ENCODE measurements at places on chromosomes 3 and 15.

GRCh38 chr15:44319385-44319784 is 30.9 kb downstream of the GOLM2 start:
- H3K4me3 ChIP-seq = no peak overlapping the region
- H3K36me3 ChIP-seq = no peaks in the 10 kb centered on the region
- H3K4me1 ChIP-seq = no peaks in the 10 kb centered on the region
- H3K27me3 ChIP-seq = no peaks in the 10 kb centered on the region

DNA sequence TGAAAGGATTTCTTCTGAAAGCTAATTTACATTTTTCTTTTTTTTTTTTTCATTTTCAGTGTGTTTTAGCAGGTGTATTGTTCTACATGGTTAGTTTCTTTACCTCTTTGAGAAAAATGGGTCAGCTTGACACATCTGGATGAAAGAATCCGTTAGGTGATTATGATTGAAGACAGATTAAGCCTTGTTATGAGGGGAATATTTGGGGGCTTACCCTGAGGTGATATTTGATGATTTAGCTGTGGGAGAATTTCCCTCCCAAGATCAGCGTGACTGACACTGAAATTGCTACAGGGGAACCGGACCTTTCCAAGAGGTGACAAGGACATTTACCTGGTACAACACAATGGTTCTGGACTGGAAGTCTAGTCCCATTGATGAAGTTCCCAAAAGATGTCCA is 147.5 kb downstream of the NFKBIZ start:
- DNase-seq = no peak
- H3K4me1 ChIP-seq = no peaks in the 10 kb centered on the region
- no peaks in the 10 kb centered on the region for H3K27me3 ChIP-seq
- no peaks in the 10 kb centered on the region for H3K36me3 ChIP-seq
- no peak overlapping the region for H3K4me3 ChIP-seq

- H3K4me3 ChIP-seq = no peak overlapping the region
- peak; percentile 58 for DNase-seq
- H3K27me3 ChIP-seq = no peaks in the 10 kb centered on the region
- H3K36me3 ChIP-seq = no peaks in the 10 kb centered on the region
- H3K27ac ChIP-seq = no peak overlapping the region
Observed at GRCh38 chr3:42652611-42653302, 740 bp upstream of the ZBTB47 start.

- no peak overlapping the region for H3K4me3 ChIP-seq
- no peaks in the 10 kb centered on the region for H3K27me3 ChIP-seq
- DNase-seq = no peak
- H3K4me1 ChIP-seq = no peaks in the 10 kb centered on the region
Observed at GRCh38 chr3:60992395-60992794, 258.9 kb downstream of the FHIT start.

- DNase-seq = no peak
- H3K4me1 ChIP-seq = no peaks in the 10 kb centered on the region
- H3K27ac ChIP-seq = no peak overlapping the region
- no peaks in the 10 kb centered on the region for H3K36me3 ChIP-seq
Observed at GRCh38 chr3:36677331-36678007, 86.9 kb downstream of the DCLK3 start.

GRCh38 chr15:91456251-91456718 is 356.2 kb downstream of the SV2B start:
- H3K27me3 ChIP-seq = no peaks in the 10 kb centered on the region
- H3K36me3 ChIP-seq = no peaks in the 10 kb centered on the region
- no peak overlapping the region for H3K4me3 ChIP-seq
- no peak overlapping the region for H3K27ac ChIP-seq

GRCh38 chr3:159657176-159657575 is 331.5 kb upstream of the IL12A start:
- no peak for DNase-seq
- no peaks in the 10 kb centered on the region for H3K4me1 ChIP-seq
- H3K27me3 ChIP-seq = no peaks in the 10 kb centered on the region
- H3K36me3 ChIP-seq = no peaks in the 10 kb centered on the region

- no peaks in the 10 kb centered on the region for H3K36me3 ChIP-seq
- no peaks in the 10 kb centered on the region for H3K4me1 ChIP-seq
- no peak for DNase-seq
- no peaks in the 10 kb centered on the region for H3K27me3 ChIP-seq
- no peak overlapping the region for H3K4me3 ChIP-seq
Observed at GRCh38 chr3:37114251-37115145, 59.9 kb downstream of the LRRFIP2 start.

- no peaks in the 10 kb centered on the region for H3K36me3 ChIP-seq
- H3K4me1 ChIP-seq = peaks cover 5% of the 10 kb centered on the region
- H3K27ac ChIP-seq = no peak overlapping the region
- H3K4me3 ChIP-seq = peak overlapping the region; percentile 10
- no peaks in the 10 kb centered on the region for H3K27me3 ChIP-seq
Observed at GRCh38 chr3:101252945-101253344, 67.4 kb downstream of the IMPG2 start.

DNA sequence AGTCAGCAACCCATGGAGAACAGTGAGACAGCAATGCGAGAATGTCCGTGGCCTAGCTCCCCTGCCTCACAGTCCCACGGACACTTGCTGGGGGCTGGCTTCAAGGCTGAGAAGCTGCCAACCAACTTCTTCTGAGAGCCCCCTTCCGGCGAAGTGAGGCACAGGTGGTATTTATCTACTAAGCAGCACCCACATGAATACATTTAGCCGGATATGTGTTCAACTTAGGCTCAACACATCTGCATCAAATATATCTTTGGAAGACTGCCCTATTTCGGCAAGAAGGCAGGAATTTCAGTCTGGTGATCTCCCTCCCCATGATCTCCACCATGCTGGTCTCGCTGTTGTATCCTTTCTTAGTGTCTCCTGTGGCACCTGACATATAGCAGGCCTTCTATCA is 340.9 kb upstream of the NR2E3 start:
- no peaks in the 10 kb centered on the region for H3K36me3 ChIP-seq
- H3K4me1 ChIP-seq = peaks cover 3% of the 10 kb centered on the region
- H3K27me3 ChIP-seq = no peaks in the 10 kb centered on the region
- DNase-seq = no peak
- no peak overlapping the region for H3K27ac ChIP-seq

- no peak overlapping the region for H3K27ac ChIP-seq
- H3K4me3 ChIP-seq = no peak overlapping the region
- DNase-seq = no peak
- H3K4me1 ChIP-seq = no peaks in the 10 kb centered on the region
Observed at GRCh38 chr3:13571831-13572750, 23.2 kb downstream of the FBLN2 start.

DNA sequence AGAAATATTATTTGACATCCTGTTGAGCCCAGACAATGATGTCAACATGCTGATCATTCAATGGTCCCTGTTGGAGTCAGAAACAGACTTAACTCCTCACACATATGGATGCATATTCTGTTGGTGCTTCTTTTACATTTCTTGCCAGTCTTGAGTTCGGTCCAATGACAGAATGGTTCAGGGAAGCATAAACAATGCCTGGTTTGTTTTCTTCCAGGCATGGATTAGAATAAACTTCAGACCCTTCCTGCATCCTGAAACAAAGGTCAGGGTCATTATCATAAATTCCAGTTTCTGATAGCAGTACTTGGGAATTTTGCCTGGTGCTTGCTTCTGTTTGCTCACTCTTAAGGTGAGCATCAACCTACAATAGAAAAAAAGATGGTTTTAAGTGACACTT is 33.3 kb downstream of the BTLA start:
- no peaks in the 10 kb centered on the region for H3K4me1 ChIP-seq
- no peak overlapping the region for H3K4me3 ChIP-seq
- DNase-seq = no peak
- no peak overlapping the region for H3K27ac ChIP-seq
- no peaks in the 10 kb centered on the region for H3K27me3 ChIP-seq
- H3K36me3 ChIP-seq = no peaks in the 10 kb centered on the region

DNA sequence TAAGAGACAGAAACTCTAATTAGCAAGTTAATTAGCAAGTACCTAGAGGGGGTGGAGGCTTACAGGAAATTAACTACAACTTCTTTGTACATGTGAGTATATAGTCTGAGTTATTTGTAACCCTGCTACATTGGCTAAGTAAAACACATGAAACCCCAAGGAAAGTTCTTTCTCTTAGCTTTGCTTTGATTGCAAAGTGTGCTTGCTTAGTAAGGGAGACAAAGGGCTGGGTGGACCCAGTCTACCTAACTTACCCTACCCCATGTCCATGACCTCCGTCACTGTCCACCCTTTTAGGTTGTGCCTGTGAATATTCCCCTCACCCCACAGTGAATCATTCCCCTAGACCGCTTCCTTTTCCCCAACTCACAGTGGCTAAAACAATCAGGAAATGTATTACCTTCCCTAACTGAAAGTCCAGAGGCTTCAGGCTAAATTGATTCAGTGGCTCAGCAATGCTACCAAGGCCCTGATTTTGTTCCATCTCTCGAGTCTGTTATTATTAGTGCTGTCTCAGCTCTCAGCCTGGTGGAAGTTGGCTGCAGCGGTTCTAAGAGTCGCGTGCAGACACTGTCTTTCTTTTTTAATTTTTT is 31.1 kb upstream of the RYR3 start:
- peaks cover 3% of the 10 kb centered on the region for H3K4me1 ChIP-seq
- no peaks in the 10 kb centered on the region for H3K36me3 ChIP-seq

DNA sequence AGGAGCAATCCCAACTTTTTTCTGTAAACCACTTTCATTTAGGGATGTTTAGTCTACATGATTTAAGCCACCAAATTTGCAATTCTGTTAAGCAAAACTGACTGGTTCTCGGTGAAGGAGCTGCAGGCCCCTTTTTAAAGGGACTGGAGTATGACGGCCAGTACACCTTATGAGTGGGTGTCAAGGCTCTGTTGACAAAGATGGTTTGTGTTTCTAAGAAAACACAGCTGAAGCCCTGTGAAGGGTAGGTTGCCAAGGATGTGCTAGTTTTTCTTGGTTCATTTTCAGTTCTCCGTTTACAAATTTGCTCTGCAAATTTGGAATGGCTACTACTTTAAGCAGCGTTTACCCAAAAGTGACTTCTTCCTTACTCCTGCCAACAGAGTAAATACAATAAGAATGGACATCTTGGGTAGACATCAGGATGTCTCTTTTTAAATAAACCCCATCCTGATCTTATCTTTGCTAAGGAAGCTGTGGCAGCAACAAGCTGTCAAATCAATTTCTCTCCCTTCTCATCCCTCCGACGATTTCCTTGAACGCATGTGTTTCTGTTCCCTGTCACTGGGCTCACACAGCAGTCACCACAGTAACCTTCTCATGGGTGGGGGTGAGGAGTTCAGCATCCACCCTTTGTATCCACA is 58.2 kb upstream of the CMTM8 start:
- H3K27me3 ChIP-seq = no peaks in the 10 kb centered on the region
- H3K4me1 ChIP-seq = no peaks in the 10 kb centered on the region
- no peaks in the 10 kb centered on the region for H3K36me3 ChIP-seq
- H3K4me3 ChIP-seq = no peak overlapping the region
- DNase-seq = no peak
